Endothelial cell (in vitro differentiated cells): ENCODE measurements at places on chromosomes 3 and 15.

DNA sequence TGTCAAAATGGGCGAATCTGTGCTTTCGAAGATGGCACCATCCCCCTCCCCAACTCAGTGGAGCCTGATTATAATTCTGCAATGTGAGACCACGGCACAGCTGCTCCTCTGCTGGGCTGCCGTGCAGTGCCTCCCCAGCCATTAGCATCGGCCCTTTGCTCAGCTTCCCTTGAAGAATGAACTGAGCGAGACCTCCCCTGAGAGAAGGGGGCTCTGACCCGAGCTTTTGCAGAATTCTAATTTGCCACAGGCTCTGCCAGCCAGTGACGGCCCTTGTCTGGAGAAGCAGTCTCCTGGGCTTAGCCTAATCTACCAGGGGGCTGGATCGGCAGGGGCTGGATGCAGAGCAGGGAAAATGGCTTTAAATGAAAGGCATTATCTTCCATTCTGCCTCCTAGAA lies 57.2 kb downstream of the GLDN start:
- DNase-seq = no peak

- no peak for DNase-seq
Measured at GRCh38 chr3:8712908-8713255, 20.7 kb upstream of the CAV3 start.

DNA sequence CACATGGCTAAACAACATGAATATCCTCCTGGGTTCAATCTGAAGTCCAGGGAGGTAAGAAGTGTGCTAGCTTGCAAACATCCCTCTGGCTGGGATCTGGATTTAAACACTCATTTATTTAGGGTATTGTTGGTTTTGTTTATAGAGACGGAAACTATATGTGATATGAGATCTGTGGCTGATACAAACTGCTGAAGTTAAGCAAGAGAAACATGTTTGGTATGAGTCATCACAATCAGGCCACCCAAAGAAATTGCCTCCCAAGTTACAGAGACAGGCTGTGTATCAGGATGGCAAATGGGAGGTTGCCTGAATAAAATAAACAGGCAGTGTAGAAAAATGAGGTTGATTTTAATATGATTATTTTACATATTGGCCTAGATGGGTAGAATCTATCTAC lies 562.1 kb downstream of the IGSF11 start:
- no peak for DNase-seq

- DNase-seq = no peak
Measured at GRCh38 chr3:125140818-125141595, 71.5 kb downstream of the SLC12A8 start.

- DNase-seq = no peak
Measured at GRCh38 chr15:36964626-36965025, 135.7 kb downstream of the MEIS2 start.

DNA sequence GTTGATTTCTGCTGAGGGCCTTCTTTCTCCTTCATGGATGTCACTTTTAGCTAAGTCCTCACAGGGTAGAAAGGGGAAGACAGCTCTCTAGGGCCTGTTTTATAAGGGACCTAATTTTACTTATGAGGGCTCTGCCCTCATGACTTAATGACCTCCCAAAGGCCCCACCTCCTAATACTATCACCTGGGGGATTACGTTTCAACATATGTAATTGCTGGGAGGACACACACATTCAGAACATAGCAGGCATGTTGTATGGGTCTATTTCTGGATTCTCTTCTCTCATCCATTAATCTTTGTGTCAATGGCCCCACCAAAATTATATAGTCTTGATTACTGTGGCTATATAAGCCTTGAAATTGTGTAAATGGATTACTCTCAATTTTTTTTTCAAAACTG lies 255.0 kb downstream of the CLSTN2 start:
- no peak for DNase-seq

- DNase-seq = no peak
Measured at GRCh38 chr3:56681984-56682461, 1.0 kb downstream of the TASOR start.

DNA sequence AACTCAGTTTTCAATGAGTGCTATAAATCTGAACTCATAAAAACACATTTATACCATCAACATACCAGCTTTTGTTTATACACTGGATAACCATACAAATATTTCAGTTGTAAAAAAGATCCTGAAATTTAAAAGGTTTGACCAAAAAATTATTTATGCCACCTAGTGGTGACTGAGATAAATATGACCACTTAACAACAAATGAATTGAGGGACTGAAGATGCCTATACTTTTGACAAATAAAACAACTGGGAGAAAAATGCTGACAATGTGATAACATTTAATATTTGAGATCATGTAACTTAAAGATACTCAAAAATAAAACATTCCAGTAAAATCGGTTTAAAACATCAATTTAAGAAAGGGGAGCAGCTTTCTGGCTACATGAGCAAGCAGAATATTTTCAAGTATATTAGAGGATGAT lies 30.4 kb downstream of the ATG3 start:
- DNase-seq = no peak

DNA sequence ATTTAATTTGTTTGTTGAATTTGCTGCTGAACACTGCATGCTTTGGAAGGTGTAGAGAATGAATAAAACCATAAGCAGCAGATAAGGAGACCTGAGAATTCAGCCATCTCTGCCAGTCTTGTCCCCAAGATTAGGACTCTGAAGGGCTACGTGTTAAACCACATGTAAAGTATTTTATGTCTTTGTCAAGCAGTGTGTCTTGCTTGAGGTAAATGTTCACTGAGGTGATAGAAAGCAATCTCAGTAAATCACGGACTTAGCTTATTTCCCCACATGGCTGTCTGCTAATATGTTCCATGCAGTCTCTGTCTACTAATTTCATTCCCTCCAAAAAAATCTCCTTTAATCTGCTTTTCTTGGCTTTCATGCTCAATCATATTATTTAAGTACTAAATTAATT lies 467.1 kb downstream of the RAP2B start:
- DNase-seq = no peak

DNA sequence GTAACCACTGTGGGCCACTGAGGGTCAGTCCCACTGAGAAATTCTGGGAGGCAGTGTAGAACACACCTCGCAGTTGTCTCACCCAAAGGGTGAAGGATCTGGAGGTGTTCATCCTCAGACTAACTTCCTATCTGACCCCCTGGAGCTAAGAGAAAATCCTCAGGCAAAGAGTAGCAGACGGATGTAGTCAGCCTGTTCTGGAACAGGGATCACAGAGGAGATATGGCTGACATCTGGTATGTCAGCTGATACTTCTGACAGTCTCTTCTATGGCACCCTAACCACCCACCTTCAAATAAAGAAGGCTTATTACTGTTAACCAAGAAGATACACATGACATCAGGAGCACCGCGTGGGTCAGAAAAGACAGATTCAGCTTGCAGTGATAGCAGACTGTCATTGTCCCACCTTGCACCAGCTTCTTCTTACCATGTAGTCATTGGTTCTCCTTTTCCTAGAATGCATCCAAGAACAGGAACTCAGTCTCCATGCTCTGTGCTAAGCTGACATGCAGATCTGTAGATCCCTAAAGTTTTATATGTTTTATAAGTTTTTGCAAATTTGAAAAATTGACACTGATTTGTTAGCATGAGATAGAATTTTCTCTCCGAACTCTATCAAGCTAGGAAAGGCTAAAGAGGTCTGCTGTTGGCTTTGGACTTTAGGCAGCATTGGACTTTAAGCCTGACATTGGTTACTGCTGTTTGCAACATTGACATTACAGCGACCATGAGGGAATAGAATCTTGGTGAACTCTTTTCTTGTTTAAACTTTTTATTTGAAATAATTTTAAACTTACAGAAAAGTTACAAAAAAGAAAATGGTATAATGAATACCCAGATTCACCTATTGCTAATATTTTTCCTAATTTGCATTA lies 60.4 kb downstream of the KBTBD12 start:
- no peak for DNase-seq

DNA sequence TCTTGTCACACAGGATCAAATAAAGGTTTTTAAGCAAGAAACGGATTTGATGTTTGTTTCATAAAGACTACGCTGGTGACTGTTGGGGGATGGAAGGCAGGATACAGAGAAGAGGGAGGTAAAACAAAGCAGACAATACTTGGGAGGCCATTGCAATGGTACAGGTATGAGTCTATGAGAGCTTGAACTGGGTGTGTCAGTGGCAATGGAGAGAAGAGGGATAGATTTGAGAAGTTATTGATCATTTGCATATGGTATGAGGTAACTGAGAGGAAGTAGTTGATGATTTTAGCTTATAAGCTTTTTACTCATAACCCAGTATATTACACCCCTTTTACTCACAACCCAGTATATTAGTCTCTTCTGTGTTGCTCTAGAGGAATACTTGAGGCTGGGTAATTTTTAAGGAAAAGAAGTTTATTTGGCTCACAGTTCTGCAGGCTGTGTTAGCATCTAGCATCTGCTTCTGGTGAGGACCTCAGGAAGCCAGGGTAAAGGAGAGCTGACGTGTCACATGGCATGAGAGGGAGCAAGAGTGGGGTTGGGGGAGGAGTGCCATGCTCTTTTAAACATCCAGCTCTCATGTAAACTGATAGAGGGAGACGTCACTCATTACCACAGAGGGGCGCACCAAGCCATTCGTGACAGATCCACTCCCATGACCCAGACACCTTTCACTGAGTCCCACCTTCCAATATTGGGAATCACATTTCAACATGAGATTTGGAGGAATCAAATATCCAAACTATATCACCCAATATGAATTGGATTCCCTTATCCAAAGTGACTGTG lies 153.9 kb downstream of the VPS8 start:
- DNase-seq = no peak

DNA sequence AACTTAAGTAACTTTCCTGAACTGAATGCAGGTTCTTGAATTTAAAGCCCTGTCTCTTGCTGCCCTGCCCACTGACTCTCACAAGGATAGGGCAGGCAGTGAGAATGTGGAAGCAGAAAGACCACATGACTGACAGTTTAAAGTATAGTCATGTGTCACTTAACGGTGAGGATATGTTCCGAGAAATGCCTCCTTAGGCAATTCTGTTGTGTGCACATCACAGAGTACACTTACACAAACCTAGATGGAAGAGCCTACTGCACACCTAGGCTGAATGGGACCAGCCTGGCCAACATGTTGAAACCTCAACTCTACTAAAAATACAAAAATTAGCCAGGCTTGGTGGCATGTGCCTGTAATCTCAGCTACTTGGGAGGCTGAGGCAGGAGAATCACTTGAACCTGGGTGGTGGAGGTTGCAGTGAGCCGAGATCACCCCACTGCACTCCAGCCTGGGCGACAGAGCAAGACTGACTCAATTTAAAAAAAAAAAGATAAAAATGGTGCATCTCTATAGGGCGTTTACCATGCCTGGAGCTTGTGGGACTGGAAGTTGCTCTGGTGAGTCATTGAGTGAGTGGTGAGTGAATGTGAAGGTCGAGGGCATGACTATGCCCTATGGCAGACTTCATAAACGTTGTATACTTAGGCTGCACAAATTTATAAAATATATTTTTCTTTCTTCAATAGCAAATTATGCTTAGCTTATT lies 18.9 kb upstream of the COPG1 start:
- no peak for DNase-seq
